Body of pancreas (tissue), 4 donors: ENCODE measurements at places on chromosomes 6 and 20.
A peak's percentile ranks its signal among the peaks of the same experiment; 100 is the strongest.

DNA sequence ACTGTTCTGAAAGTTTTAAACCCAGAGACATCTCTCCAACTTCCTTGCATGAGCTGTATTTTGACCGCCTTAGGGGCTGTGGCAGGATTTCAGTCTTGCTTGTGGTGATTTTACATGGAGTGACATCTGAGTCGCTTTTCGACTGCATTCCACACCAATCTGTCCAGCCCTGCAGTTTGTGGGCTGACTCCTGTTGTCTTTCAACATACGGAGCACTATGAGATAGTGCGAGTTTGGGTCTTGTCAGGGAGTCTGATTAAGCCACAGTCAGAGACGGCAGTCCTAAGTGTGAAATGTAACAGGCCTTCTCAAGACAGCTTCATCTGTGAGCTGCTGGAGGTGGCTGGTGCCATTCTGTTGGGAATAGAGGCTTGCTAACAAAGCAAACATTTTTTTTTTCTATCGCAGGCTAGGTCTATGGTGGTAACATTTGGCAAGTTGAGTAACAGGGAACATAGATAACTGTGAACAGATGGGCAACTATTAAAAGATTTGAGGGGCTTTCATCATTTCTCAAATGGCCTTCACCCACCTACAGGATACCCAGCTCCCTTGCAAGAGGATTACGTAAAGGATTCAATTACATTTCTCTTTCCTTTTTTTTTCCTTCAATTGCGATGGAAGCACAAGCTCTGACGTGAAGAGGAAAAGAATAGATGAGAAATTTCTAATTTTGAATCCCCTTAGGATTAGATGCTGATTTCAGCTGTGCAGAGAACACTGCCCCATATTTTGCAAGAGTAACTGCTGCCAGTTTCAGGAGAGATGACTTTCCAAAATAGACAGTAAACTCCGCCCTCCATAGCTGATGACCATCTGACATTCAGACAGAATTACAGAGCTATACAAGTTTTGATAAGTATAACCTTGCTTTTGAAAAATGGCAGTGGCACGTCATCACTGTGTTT is 25.1 kb downstream of the CAP2 start:
- no peak for DNase-seq

DNA sequence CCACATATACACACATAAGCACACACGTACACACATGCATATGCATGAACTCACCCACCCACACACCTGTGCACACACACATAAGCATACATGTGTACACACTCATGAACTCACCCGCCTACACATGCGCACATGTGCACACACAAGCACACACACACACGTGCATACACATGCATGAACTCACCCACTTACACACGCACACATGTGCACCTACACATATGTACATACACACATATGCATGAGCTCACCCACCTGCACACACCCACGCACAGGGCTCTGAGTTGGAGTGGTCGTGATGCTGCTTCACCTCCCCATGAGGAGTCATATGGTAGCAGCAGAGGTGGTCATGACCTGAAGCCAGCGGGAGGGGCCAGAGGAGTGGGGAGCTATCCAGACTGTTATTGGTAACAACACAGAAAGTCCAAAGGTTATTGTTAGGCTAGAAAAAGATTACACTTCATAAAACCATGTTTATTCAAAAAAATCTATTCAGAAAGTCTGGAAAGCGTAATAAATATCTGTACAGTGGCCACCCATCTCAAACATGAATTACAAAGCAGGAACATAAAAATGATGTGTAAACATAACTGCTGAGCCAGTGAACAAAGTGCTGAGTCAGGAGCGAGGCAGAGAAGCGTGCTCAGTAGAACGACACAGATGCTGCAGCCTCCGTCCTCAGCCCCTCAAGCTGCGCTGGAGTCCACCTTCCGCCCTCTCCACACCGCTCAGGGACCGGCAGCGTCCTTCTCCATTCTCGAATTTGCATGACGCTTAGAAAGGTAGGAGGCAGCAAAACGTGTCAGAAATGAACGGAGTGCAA is 26.4 kb upstream of the MPC1 start:
- no peak for DNase-seq

GRCh38 chr20:41358230-41358629 is 8.4 kb downstream of the EMILIN3 start:
- DNase-seq = no peak

DNA sequence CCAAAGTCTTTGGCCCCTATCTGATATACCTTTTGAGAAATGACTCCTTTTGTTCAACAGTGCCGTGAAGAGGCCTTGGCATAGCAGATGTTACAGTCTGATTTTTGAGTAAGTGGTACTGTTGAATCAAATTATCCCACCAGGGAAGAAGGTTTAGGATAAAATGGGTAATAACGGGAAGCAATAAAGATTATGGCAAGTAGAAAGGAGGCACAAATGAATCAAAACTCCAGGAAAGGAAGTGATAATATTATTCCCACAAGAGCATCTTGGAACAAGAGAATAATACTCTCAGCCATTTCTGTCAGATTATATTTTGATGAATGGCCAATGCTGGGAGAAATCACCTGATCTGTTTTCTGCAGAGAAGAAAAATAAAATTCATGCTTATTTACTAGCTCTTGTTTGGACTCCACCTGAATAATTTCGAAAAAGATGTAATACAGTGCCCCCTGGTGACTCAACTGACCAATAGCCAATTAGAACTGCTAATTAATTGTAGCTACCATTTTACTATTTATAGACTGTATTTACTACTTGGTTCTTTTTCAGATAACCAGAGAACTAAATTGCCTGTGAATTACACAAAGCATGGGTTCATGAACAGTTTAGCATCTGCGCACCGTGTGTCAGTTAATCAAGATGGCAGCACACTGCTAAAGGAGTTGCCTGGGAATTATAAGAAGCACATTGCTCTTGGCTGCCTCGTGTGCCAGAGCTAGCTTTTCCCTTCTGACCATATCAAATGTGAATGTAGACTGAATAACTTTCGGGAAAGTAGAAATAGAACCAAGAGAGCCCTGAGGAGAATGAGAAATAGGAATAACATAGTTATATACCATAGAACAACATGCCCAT is 78.5 kb upstream of the TRDN start:
- peak; percentile 13 for DNase-seq

- no peak for DNase-seq
Observed at GRCh38 chr6:166763606-166764472, 136.8 kb upstream of the RPS6KA2 start.

DNA sequence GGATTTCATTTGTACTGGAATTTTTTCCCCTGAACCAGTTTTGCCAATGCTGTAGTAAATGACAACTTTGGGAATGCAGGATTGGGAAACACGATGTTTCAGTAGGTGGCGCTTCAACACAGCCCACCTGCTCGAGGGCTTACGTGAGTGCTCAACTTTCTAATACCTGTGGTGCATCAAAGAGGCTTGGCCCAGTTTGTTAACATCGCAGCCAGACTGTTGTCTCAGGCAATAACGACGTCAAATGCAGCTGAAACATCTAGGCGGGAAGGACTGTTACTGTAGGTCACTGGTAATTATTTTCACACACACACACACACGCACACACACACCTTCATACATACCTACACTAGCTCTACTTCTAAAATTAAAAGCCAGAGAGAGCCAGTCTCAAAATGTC is 815.5 kb upstream of the SLC35B3 start:
- peak; percentile 56 for DNase-seq

DNA sequence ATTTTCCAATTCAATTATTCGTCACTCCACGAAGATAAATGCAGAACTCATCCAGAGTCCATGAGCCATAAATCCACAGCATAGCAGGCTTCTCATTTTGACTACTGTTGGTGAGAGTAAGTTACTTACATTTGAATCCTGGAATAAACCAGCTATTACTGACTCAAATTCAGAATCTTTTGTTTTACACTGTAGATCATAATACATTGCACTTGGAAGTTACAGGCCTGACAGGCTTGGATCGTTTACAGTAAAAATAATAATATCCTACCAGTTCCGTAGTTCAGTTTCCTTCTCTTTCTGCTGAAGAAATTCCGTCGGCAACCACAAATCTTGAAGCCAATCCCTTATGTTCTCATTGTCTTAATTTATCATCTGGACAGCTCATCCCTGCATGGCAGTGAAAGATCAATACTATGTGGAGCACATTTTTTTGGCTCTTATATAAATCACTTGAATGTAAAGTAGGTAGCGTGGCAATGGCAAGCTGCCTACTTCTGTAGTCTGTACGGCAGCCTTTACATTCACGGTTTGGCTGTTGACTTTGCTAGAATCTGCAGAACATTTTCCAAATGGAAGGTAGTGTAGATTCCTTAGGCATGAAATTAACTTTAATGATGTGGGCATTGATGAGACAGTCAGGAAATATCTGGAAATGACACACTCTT is 142.9 kb downstream of the WDR27 start:
- no peak for DNase-seq

DNA sequence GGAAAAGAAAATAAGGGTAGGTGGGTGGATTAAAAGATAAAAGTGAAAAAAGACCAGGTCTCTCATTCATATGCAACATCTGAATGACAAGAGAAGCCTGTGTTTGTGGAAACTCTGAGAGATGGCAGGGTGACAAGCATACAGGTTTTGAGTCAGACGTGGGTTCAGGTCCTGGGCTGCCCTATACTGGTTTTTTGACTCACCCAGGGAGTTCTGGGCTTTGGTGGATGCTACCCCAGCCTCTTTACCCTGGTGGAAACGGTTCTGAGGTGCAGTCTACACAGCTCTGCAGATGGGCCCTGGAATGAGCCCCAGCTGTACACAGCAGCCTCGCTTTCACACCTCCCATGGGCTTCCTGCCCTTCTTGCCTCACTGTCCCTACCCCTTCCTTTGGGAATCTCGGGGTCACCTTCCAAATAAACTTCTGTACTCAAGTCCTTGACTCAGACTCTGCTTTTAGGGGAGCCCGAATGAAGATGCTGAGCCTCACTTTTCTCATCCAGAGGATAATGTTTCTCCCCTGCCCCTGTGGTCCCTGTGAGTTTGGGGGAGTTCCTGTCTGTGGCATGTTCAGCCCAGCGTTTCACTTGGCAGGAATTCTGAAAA is 77.7 kb upstream of the CLDN20 start:
- no peak for DNase-seq

DNA sequence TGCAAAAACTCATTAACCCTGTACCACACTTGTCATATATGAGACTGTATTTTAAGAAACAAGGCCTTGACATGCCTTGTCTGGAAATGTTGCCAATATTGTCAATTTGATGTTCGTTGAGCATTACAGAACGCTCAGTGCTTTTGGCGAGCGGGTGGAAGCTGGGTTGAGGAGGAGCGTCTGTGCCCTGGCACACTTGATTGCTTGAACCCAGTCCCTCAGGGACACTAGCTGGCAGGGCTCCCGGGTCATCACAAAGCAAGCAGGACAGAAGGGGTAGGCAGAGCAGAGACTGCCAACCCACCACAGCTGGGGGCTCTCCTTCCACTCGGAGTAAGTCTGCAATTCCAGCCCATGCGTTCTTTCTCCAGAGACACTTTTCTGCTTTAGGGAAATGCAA is 286.3 kb downstream of the KHDC1L start:
- no peak for DNase-seq

DNA sequence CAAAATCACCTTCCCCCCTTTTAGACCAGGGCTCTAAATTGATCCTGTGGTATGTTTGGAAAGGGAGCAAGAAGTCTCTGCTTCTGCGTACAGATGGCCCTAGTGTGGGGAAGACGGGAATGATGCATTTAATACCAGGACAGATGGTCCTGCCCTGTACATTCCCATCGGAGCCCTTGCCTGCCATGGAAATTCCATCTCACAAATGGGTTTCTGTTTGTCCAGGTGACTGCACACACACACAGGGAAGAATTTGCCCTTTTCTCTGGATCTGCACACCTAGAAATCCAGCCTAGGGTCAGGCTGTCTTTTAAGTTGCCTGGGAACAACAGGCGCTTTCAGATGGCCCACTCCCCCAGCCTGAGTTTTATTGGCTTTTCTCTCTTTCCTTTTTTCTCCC is 1.3 kb downstream of the MAS1 start:
- peak; percentile 46 for DNase-seq

- DNase-seq = no peak
Observed at GRCh38 chr20:20665606-20666332, 46.7 kb downstream of the RALGAPA2 start.

- peak; percentile 65 for DNase-seq
Observed at GRCh38 chr20:45456632-45457031, 12.9 kb upstream of the WFDC2 start.

GRCh38 chr6:52641826-52642225 is 29.1 kb upstream of the TMEM14A start:
- no peak for DNase-seq

GRCh38 chr20:37356387-37356786 is 10.4 kb downstream of the SRC start:
- DNase-seq = peak; percentile 74

GRCh38 chr6:680666-681340 is 12.1 kb downstream of the EXOC2 start:
- DNase-seq = no peak

DNA sequence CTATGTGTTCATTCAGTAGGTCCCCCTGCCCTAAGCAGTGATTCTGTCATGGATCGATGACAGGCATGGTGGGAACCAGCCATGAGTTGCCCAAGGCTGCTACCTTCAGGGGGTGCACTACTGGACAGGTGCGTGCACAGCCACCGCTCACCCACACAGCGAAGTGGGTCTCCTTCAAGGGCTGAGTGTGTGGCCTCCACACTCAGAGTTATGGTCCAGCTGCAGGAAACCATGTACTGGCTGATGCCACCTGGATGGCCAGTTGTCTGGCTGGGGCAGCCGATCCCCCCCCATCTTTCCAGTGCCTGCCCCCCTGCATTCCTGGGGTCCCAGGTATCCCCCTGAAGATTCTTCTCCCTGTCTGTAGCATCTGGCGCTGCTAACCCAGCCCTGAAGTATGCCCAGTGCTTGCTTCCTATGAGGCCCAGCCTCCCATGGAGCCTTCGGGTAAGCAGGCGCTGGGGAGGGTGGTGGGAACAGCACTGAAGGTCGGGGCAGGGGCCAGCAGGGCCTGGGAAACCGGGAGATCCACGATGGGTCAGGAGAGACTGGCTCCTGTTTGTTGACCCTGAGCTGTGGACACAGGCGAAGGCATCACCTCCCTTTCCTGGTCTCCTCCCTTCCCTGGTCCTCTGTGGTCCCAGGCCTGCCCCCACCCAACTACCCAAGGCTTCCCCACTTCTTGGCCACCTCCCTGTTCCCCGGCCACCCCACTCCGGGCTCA is 106.0 kb downstream of the VEGFA start:
- no peak for DNase-seq

DNA sequence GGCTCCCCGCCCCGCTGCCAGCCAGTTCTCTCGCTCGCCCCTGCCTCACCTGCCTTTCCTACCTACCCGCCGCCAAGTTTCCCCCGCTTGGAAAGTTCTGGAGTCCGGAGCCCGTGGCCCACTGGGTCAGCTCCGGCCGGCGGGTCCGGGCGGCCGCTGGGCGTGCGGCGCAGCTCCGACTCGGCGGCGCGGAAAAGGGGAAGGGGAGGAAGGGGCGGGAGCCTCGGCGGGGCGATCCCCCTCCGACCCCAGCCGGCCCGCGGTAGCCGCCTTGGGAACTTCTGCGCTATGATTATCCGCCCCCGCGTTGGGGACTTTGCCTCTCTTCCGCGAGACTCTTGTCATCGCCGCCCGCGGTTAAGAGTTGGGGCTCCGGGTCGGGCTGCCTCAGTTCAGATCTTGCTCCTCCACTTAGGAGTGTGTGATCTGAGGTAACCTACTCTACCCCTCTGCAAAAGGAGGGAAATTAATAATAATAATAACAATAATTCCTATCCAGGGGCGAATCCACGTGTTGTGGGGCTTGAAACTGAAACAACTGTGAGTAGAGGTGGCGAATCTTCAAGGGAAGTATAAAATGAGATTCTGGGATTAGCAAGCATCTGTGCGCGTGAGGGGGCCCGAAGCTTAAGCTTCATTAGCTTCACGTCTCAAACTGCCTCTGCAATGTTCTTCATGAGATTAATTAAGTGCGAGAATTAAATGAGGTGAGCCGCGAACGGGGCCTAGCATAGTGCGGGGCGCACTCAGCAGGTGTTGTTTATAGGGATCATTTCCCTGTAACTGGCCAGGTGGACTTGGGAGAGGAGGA is 30.8 kb downstream of the SF3B5 start:
- DNase-seq = peak; percentile 28
